Stimulated activated CD8-positive, alpha-beta memory T cell treated with anti-CD3 and anti-CD28 coated beads, Interleukin-15, amount 100 ng/mL, for 4 hours (primary cell): ENCODE measurements at places on chromosomes 7 and 10.

DNA sequence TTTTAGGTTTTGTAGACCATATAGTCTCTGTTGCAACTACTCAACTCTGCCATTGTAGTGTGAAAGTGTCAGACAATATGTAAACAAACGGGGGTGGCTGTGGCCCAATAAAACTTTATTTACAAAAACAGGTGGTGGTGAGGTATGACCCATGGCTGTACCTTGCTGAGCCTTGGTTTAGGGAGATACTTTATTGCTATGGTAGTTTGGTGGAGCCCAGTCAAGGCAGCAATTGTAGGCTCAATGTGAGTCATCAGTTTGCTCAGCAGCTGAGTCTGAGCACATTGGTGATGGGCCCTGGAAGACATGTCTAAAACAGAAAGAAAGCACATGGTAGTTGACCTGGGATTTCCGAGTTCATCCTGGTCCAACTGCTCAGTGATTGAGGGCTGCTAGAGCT, 242.5 kb downstream of the REEP3 start:
- no peak for DNase-seq

DNA sequence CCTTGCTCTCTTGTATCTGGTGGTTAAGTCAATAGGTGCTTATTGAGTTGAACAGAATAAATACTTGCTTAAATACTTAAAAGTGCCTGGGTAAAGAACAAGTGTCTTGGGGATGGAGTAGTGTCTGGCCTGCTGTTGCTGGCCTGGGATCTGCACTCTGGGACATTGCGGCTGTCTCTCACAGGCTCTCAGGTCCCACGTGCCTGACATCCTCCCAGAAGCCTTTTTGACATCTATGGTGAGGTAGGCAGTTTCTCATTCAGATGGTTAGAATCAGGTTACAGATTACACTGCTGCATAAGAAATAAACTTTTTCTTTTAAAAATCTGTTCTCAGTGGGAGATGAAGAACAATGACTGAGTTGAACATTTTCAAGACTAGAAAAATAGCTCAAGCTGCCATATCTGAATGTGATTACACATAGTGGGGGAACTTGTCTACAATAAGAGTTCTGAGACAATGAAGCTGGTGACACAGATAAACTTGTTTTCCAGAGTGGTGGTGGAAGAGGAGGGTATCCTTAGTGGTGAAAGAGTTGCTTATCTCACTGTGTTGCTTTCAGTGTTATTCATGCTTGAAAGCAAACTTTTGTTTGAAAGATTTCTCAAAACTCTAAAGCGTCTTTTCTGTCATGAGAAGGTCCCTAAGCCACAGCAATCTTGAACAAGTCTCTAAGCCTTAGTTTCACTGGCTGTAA, 9.7 kb downstream of the SORCS3 start:
- no peak for DNase-seq

DNA sequence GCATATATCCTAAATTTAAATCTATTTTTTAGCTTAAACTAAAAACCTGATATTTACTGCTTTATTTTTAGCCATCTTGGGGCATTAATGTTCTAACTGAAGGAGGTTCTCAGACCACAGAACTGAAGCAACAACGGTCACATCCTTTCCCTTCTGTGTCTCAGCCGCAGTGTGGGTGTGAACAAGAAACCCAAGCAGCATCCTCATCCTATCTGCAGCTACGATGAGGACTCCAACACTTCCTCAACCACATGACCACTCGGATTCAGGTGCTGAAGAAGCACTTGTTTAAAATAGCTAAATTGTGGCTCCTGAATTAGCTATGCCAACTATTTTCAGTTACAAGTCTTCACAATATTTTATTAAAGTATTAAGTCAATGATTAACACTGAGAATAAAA, 5.3 kb downstream of the ESYT2 start:
- DNase-seq = no peak

- no peak for DNase-seq
Observed at GRCh38 chr7:157565981-157566630, 229.3 kb downstream of the DNAJB6 start.

- DNase-seq = no peak
Observed at GRCh38 chr7:153567426-153567825, 484.8 kb upstream of the DPP6 start.

- DNase-seq = no peak
Observed at GRCh38 chr10:79142064-79142491, 73.3 kb downstream of the ZMIZ1 start.

DNA sequence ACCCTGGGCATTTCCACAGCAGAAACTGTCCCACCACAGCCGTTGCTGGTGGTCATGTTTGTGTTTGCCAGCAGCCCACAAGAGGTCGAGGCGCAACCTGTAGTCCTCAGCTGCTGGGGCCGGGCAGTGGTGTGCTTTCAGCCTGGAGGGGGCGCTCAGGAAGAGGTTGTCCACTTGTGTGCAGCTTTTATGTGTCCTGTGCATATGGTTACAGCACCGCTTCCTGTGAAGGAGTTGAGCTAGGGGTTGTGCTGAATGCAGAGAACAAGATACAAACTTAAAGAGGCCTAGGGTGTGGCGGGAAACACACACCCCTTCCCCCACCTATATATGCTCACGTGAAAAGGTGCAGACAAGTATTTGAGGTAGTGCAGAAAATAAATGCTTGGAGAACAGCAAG, 29.5 kb upstream of the PFKFB3 start:
- DNase-seq = no peak
